ENCODE measurements at places on chromosomes 7 and 10.

- no peak for DNase-seq
Measured at GRCh38 chr10:6177880-6178281, 24.9 kb upstream of the PFKFB3 start.

- DNase-seq = no peak
Measured at GRCh38 chr7:31516680-31517502, 3.0 kb downstream of the ITPRID1 start.

- peak; percentile 46 for DNase-seq
Measured at GRCh38 chr10:4195213-4195612, 410.2 kb upstream of the KLF6 start.

GRCh38 chr10:34816501-34817002, 1.5 kb upstream of the PARD3 start:
- DNase-seq = no peak

GRCh38 chr7:135943134-135943879, 33.9 kb downstream of the MTPN start:
- no peak for DNase-seq

DNA sequence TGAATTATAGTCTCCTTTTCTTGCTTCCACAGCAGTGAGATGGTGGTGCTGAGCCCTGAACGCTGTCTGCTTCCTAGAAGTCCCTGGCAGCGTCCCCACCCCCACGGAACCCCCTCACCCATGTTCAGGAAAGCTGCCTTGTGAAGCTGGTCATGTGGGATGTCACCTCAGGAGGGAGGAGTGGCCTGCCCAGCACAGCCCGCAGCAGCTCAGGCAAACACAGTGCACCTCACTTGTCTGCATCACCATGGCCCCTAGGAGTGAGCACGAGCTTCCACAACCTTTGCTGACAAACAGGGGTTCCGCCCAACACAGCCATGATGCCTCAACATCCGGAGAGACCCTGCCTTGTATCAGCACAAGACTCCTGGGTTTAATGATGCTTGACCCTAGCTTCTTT, 508.9 kb downstream of the RPS24 start:
- DNase-seq = no peak

GRCh38 chr10:77667426-77668324, 30.1 kb upstream of the KCNMA1 start:
- no peak for DNase-seq

GRCh38 chr7:78489476-78490240, 691.1 kb downstream of the PHTF2 start:
- DNase-seq = no peak

- DNase-seq = no peak
Measured at GRCh38 chr7:96959135-96959534, 46.2 kb upstream of the DLX6 start.

DNA sequence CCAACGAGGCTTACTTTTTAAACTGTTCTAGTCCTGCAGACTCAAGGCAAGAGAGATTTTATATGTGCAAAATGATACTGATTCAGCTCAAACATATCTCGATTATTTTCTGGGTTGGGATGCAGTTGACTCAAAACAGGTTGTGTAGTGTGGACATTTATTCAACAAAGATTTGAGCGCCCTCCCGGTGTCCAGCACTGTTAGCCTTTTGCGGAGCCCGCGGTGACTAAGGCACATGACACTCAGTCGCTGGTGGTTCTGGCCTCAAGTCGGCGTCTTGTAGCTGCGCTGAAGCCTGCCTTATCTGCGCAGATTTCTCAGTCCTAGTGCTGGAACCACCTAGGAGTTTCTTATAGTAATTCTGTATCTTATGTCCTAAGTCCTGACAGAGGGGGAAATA, 938 bp upstream of the CADPS2 start:
- DNase-seq = peak; percentile 46

DNA sequence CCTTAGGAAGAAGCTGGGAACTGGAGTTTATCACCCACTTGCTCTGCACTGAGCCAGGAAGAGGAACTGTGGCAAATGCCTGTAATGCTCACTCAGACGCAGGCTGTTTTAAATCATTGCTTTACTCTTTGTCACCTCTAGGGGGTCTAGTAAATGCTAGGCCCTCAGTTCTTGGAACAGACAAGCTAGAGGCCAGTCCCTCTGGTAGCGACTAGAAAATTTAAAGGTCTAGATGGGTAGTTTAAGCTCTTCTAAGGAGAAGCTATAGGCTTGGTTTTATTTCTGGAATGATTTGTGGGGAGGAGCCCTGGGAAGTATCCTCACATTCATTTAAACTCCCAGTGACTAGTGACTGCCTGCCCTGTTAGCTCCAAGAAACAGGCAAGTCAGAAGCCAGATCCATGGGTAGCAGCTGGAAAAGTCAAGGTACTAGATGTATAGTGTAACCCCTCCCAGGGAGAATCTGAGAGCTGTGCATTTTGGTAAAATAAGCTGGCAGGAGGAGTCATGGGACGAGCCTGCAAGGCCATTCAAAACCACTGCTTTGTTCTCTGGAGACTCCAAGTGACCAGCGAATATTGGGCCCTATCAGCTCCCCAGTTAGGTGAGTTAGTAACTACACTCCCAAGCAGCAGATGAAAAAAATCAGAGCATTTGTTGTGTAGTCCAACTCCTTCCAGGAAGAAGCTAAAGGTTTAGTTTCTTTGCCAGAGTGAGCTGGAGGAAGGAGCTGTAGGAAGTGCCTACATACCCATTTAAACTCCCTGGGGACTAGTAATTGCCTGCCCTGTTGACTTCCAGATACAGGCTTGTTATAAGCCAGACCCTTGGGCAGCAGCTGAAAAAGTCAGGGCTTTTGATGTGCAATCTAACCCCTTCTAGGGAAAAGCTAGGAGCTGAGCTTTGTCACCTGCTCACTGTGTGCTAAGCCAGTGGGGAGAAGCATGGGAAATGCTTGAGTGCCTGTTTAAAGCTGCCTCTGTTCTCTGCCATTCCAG, 68.9 kb downstream of the DYNC1I1 start:
- peak; percentile 30 for DNase-seq

Measured in urothelium cell line (cell line).